ENCODE measurements at places on chromosomes 5 and 9.

GRCh38 chr5:128681096-128681495 lies 143.1 kb upstream of the FBN2 start:
- DNase-seq = no peak

DNA sequence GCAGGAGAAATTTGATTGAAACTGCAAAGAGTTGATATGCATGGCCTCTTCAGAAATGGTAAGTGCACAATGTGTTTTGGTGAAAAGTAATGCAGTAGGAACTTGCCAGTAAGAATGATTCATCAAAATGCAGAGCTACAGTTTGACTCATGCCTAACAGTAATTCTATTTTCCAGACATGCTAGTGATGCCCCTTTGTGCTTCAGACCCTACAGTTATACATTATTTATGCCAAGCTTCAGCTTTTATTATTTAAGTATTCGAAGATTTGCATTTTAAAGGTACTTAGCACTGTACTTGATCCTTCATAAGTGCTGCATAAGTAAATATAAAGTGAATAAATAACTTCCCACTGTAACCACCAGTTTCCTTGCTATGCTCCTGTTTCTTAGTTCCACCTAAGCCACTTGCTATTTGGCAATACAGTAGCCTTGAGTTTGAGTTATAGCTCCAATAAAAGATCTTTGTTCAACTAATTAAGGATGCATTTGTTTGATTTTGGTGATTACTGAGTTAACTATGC lies 3.6 kb upstream of the SPATA31E1 start:
- DNase-seq = peak; percentile 73

DNA sequence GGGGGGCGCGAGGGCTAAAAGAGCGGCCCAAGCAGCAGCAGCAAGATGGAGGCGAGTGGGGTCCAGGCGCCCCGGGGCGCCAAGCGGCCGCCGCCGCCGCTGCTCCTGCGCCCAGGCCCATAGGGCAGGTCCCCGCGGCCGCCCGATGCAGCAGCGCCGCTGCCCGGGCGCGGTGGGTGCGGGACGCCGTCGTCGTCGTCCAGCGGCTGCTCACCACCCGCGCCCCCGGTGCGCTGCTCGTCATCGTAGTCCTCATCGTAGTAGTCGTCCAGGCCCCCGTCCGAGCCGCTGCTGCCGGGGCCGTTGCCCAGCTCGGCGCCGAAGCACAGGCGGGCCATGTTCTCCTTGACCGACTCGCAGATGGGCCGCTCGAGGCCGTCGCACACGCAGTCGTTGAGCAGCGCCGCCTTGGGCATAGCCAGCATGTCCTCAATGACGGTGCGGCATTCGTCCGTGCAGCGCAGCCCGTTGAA lies 1.5 kb downstream of the GAS1 start:
- no peak for DNase-seq

GRCh38 chr9:122875523-122875922 lies 29.6 kb downstream of the RC3H2 start:
- DNase-seq = no peak

DNA sequence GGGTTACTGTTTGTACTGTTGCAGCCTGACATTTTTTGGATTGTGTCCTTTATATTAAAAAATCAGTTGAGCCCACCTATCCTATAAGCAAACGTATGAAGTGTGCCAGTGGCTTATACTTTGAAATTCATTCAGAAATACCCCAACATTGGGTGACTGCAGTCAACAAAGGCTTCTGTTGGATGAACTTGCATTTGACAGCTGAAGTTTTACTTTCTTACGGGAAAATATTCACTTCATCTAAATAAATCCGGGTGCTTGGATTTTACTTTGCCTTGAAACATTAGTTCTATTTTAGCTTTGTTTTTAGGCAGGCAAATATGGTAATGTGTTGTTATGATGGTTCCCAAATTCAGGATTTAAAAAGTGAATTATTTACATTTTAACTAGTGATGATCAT lies 21.7 kb downstream of the EXOSC2 start:
- DNase-seq = no peak

- peak; percentile 78 for DNase-seq
Observed at GRCh38 chr9:109328978-109329637, 8.2 kb upstream of the EPB41L4B start.

- no peak for DNase-seq
Observed at GRCh38 chr9:129291041-129291501, 113.0 kb upstream of the IER5L start.

GRCh38 chr9:116087751-116088194 lies 65.8 kb upstream of the PAPPA start:
- peak; percentile 79 for DNase-seq

DNA sequence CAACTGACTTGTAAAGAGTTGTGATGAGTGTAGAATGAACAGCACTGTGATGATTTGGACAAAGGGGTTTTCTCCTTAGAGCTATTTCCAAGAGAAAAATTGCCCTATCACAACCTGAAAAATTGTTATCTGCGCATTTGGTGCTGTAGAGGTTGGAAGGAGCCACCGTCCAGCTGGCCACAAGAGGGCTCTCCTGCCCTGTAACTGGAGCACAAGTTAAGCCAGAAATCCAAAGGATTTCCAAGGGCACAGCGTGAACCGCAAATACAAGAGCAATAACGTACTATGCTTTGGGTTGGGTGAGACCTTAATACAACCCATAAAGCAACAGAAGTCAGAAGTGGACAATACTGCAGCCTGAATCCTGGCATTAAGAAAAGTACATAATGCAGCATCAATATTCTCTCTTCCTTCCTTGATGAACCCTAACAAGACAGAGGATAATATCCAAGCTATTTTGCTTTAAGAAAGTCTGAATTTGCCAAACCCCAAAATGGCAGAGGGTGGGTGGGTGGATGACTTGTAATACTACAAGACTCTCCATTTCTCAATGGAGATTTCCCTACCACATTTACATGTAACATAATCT lies 56.8 kb upstream of the SMIM32 start:
- DNase-seq = peak; percentile 71

- DNase-seq = no peak
Observed at GRCh38 chr5:173308226-173308625, 20.0 kb downstream of the STC2 start.

DNA sequence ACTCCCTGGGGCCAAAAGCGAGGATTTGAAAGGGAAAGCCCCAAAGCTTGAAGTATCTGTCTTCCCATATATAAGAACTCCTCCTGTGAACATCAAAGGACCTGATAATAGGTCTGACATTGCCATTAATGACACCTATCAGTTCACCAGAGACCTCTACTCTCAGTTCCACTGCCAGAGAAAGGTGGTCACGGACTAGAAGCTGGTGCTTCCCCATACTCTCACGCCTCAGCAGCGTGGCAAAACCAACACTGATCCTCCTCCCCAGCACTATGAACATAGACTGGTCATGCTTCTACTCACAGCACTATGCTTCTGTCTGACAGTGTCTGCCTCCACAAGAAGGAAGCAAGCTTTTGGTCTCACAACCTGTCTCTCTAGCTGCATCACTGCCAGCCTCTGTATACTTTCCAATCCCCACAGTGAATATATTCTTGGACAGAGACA lies 37.9 kb downstream of the NRG2 start:
- DNase-seq = no peak

DNA sequence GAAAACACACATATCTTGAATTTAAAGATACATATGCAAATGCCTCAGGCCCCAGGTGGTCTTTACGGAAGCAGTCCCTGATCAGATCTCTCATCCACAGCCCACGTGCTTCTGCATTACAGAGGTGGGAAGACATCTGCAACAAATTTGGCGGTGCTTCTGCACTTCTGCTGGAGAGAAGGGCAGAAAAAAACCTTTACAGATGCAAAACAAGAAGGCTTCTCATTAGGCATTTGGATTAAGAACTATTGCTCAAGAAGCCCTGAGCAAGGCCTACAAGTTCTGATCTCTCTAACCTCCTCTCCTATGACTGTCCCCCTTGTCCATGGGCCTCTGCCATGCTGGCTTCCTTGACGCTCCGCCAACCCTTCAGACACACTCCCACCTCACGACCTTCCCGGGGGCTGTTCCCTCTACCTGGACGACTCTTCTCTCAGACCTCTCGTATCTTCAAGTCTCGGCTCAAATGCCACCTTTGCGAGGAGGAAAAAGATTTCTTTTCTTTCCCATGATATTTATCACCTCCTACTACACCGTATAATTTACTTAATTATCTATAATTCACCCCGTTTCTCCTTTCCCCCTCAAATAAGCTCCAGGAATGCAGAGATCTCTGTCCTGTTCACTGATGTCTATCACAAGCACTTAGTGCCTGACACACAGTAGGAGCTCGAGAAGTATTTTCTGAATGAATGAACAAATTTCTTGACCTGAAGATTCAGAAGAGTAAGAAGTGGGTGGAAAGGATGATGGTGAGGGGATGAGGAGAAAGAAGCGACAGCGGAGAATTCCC lies 1.1 kb downstream of the MTMR12 start:
- peak; percentile 23 for DNase-seq

DNA sequence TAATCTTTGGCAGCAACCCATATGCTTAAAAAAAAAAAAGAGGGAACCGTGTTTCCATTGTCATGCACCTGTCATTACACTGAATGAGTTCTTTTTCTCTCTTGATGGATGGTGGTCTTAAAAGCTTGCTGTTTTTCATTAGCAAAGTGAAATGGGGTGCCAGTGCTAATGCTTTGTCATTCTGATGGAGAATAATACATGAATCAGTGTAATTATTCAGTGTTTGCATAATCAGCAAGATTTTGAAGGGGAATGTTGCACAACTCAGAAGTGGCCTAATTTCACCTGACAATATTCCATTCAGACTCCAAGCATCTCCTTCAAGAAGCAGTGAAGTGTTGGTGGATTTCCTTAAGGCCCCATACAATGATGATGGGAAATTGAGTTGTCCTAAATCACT lies 38.1 kb downstream of the MAP1B start:
- DNase-seq = no peak

DNA sequence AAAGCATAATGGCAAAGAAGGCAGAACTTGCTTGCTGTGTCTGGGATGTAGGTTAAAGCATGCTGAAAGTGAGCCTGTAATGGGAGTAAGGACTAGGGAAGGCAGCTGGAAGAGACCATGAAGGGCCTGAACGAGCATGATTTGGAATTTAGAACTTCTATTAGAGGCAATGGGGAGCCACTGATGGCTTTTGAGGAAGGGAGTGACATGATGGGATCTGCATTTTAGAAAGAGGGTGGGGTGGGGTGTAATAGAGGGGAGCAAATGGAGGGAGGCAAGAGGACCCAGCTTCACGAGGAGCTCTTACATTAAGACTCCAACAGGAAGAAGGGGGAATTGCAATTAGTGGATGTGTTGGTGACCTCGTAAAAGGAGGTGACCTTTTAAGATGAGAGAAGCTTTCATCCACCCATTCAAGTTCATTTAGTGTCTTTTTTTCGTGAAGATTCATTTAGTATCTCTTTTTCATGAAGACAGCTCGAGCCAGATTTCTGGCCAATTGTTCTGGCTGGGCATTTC lies 13.6 kb upstream of the GABRP start:
- DNase-seq = no peak

DNA sequence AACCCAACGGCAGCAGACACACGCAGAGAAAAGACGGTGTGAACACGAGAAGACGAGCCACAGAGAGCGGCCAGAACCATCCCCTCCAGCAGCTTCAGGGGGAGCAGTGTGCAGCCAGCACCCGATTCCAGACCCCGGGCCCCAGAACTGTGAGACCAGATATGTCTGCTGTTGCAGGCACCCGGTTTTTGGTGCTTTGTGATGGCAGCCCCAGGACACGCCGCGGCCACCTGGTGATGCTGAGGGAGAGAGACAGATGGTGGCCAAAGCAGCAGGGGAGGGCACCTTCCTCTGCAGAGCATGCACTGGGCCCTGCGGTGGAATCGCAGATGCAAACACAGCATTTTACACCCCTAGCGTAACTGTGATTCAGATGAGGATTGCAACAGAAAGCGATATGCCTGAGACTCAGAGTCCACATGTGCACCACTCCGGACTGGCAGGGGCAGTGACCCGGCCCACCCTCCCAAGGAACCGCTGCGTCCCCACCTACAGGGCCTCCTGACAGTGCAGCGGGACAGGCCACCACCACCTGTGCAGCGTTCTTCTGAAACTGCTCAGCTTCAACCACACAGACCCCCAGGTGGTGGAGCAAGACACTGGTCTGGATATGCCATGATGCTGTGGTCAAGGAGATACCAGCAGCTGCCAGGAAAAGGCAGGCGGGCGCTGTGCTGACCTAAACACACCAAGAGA lies 24.0 kb downstream of the ZDHHC11B start:
- no peak for DNase-seq

DNA sequence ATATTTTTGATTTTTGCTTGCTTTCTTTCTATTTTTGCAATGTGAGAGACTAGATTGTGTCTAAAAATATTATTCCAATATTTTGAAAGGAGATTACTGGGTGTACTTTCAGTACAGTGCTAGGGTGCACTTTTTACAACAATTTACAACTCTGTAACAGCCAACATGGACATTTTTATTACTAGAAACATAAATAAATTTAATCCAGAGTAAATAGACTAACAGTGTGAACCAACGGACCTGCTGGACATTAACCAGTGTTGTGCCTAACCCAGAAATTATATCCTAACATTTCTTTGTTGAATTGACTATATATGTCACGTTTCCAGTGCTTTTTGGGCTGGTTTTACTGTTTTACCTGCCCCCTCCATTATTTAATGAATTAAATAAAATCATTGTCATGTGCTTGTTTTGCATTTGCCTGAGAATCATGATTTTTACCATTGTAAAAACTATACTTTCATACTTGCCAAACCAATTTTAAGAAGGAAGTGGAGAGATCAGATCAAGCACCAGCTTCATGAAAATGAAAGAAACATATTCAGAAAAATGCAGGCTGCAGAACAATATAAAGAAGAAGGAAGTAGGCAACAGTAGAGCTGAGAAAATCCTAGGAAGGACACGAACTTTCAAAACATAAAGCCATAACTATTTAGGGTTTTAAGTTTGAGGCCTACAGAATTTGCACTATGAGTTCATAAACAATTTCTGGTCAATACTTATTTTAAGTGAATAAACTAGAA lies 400.8 kb upstream of the PIK3R1 start:
- DNase-seq = no peak

DNA sequence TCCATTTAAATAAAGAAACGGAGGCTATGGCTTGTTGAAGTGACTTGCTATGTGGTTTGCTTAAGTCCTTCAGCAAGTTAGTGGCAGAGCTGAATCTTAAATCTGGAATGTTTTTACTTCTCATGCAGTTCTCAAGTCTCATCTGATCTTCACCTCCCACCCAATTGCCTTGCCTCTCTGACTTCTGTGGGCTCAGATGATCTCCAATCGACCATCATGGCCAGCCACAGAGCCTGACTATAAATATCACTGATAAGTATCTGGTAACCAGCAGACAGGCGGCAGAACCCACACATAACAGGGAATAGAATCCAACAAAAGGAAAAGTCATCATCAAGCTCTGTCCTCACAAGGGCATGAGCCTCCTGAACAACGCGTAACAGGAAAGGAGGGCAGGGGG lies 149.9 kb downstream of the FAM114A2 start:
- DNase-seq = no peak

DNA sequence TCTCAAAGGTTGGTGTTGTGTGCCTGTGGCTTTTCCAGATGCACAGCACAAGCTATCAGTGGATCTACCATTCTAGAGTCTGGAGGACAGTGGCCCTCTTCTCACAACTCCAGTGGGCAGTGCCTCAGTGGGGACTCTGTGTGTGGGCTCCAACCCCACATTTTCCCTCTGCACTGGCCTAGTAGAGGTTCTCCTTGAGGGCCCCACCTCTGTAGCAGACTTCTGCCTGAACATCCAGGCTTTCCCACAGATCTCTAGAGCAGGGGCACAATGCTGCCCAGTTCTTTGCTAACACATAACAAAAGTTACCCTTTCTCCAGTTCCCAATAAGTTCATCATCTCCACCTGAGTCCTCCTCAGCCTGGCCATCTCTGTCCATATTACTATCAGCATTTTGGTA lies 102.1 kb upstream of the ANKRD55 start:
- no peak for DNase-seq
